ENCODE measurements at places on chromosomes 2 and 18. TPM values are rescaled to one million over a fixed set of nuclear protein-coding genes. Genes with fewer than 3 reads are reported as not detected.

DNA sequence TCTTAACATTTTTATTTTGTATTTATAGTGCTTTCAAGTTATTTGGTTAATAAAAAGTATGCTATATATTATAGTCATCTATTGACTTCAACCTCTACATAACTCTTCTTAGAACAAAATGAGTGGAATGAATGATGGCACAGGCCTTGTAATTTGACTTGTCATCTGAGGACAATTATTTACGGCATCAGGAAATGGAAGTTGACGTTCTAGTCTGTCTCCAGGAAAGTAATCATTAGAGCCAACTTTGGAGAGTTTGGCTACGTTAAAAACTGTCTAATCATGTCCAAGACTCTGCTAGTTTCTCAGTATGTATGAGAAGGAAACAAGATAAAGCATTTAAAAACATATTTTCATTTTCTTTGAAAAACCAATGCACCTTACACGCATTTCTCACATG, 353.6 kb downstream of the ARHGAP15 start:
- peak overlapping the region; percentile 67 for H3K27ac ChIP-seq
- H3K4me1 ChIP-seq, result peaks cover 39% of the 10 kb centered on the region
- H3K4me3 ChIP-seq, result peak overlapping the region; percentile 14
- DNase-seq, result no peak
- no peaks in the 10 kb centered on the region for H3K27me3 ChIP-seq
- H3K36me3 ChIP-seq, result no peaks in the 10 kb centered on the region

DNA sequence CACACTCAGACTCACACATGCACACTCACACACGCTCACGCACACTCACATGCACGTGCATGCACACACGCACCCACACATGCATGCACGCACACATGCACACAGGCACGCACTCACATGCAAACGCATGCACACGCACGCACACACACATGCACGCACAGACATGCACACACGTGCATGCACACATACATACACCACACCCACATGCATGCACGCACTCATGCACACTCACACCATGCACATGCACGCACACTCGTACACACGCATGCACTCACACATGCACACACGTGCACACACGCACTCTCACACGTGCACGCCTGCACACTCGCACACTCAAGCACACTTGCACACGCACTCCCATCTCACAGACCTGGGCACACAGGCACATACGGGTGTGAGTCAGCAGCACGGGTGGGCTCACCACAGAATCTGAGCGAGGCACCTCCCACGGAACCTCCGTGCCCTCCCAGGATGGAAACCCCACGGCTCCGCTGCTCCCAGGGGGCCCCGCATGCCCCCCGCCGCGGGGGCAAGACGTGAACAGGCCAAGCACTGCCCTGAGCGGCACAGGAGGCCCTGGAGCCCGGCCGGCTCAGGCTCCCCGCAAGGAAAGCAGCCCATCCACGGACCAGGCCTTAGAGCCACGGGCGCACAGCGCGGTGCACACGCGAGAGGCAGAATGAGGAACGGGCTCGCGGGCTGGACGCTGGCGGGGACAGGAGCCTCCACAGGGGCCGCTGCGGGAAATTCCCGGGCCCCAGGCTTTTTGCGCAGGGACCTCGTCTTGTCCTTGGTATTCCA, 8.4 kb upstream of the KCNG2 start:
- peaks cover 8% of the 10 kb centered on the region for H3K4me1 ChIP-seq
- H3K27me3 ChIP-seq, result no peaks in the 10 kb centered on the region
- no peaks in the 10 kb centered on the region for H3K36me3 ChIP-seq

DNA sequence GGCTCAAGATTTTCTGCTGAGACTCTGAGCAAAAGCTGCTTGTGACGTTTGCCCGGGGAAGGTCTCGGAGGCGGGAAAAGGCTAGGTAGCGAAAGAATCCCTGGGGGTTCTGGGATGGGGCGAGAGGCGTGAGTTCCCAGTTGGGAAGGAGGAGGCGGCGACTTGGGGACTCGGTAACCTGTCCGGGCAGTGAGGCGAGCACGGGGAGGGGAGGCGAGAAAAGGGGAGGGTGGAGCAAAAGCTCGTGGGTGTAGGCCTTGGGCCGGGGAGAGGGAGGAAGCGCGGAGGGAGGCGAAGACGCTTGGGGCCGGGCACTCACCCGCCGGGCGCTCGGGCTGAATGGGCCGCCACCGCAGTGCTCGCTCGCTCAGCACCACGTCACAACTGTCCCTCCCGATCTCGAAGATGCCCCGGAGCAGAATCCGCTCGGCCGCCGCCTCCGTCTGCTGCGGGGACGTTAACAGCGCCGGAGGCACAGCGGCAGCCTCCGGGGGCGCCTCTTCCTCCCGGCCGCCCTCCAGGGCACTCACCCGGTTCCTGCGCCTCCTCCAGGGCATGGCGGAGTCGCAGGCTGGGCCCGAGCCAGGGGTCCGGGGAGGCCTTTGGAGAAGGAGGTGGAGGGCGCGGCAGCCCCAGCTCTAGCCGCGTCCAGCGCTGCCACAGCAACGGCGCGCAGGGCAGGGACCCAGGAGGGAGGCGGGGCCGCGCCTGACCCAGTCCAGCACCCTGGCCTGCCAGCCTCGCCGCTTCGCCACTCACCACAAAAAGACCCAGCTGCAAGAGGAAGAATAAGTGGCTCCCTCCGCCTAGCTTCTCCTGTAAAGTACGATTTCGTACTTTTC, at the start of gene CERKL:
Gene CERKL (minus strand): TSS at position 656 of the 842 bp plus-strand sequence. CDS start 99 bp downstream, at position 557.
- H3K4me1 ChIP-seq, result peaks cover 5% of the 10 kb centered on the region
- H3K27ac ChIP-seq, result no peak within 1 kb of the TSS
- no peak for DNase-seq
- H3K4me3 ChIP-seq, result peak within 1 kb of the TSS; percentile 79
- H3K27me3 ChIP-seq, result no peaks in the 10 kb centered on the region
- no peaks in the 10 kb centered on the region for H3K36me3 ChIP-seq

GRCh38 chr2:7825591-7826312, 856.1 kb upstream of the ID2 start:
- H3K27ac ChIP-seq, result no peak overlapping the region
- H3K4me1 ChIP-seq, result peaks cover 6% of the 10 kb centered on the region
- no peak for DNase-seq
- H3K27me3 ChIP-seq, result no peaks in the 10 kb centered on the region
- H3K36me3 ChIP-seq, result no peaks in the 10 kb centered on the region

DNA sequence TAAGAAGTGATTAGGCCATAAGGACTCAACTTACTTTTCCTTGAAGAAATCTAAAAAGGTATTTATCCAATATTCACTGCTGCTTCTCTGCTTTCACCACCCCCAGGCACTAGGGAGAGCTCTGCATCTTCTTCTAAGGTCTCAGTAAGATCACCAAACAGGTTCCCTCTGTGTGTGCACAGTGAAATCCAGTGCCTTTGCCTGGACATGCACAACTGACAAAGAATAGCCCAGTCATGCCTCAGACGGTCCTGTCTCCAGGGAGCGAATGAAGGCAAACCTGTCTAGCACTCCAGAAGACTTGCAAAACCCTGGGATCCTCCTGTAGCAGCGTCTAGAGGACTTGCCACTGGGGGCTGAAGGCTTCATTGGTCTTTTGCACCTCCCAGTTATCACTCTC, 344.5 kb upstream of the LRATD1 start:
- H3K4me1 ChIP-seq, result no peaks in the 10 kb centered on the region
- no peaks in the 10 kb centered on the region for H3K36me3 ChIP-seq
- no peak overlapping the region for H3K4me3 ChIP-seq
- H3K27me3 ChIP-seq, result no peaks in the 10 kb centered on the region
- H3K27ac ChIP-seq, result no peak overlapping the region
- no peak for DNase-seq

Gene RAB27B
- 0.95 TPM for total RNA-seq

Gene NEU2
- not detected for total RNA-seq

Gene KIF3C
- total RNA-seq, result 8.7 TPM

Gene ACMSD
- total RNA-seq, result not detected

Measured in thoracic aorta (tissue), 2 donors.